ENCODE measurements at places on chromosomes 12 and 14.

GRCh38 chr14:30395065-30395464 is 163.9 kb upstream of the G2E3 start:
- DNase-seq = no peak

DNA sequence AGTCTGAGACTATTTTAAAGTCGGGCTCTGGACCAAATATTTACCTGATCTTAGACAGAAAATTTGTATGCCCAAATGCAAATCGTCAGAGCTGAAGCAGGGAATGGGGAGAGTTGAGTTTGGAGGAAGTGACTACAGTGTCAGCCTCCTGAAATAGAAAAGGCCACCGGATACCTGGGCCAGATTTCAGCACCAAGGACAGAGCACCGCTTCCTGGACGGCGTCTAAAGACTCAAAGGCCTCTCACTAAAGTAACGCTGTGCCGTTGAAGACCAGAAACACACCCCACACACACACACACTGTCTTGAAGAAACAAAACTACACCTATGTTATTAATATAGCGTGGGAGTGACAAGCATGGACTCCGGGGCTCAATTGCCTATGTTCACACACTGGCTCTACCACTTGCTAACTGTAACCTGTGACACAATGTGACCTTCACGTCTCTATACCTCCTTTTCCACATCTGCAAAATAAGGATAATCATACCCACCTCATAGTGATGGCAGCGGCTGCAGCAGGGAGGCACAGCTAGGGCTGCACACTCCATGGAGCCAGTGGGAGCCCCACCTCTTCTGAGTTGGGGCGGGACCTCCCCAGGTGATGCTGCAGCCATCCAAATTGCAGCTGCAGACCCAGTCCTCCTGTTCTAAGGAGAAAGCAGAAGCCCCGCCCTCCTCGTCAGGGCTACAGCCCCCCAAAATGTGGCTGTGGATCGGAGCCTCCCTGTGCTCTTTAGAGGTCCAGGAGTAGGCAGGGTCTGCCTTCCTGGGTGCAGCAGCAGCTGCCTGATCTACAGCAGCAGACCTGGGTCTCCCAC is 35.6 kb downstream of the KRT76 start:
- DNase-seq = no peak

DNA sequence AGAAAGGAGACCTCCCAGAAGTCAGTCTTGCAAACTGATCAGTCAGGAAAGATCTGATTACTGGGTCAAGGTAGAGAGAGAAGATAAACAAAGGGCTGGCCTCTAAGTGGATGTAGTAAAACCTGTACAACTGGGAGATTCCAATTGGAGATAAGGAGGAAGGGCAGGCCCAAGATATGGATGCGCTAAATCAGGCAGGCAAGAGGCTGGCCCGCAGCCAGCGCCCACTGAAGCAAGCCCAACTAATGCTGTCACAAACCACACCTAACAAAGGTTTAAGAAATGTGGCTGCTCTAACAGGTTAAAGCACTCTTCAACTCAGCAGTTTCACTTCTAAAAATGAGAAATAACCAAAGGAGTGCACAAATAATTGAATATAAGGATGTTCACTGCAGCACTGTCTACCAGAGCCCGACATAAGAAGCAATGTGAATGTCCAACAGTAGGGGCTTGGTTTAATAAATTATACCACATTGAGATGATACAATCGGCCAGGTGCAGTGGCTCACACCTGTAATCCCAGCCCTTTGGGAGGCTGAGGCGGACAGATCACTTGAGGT is 4.7 kb downstream of the GLTP start:
- DNase-seq = no peak

DNA sequence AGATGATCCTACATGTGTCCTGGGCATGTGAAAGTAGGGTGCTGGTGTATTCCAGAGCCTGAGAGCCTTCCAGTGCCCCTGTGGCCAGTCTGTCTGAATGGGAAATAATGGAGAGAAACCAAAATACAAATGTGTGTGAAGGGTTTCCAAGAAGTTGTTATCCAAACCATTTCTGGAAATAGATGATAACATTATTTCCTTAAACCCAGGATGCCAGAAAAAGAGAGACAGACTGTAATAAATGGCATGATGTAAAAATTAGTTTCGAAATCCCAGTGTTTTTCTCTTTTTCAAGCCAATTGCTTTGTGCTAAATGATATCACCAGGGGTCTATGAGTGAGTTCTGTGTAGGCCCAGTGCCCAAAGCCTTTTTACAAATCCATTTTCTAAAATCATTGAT is 175.3 kb downstream of the PHLDA1 start:
- DNase-seq = no peak

DNA sequence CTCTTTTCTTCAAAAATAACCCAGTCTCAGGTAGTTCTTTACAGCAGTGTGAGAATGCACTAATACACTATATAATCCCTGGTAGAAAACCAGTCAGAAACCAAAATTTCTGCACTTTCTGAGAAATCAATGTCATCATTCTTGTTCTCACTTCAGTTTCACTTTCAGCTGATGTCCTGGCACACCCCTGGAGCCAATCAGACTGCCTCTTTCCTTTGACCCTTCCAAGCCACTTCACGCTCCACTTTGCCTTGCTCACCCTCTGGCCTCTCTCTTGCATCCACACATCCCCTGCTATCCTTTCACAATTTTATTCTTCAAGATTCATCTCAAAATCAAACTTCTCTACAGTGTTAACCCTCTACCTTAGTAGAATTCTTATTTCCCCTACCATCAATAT is 181.1 kb downstream of the ASCL1 start:
- DNase-seq = no peak

GRCh38 chr14:97626088-97626487 is 828.9 kb downstream of the VRK1 start:
- DNase-seq = no peak

GRCh38 chr12:40832668-40833067 is 140.4 kb downstream of the CNTN1 start:
- DNase-seq = no peak

DNA sequence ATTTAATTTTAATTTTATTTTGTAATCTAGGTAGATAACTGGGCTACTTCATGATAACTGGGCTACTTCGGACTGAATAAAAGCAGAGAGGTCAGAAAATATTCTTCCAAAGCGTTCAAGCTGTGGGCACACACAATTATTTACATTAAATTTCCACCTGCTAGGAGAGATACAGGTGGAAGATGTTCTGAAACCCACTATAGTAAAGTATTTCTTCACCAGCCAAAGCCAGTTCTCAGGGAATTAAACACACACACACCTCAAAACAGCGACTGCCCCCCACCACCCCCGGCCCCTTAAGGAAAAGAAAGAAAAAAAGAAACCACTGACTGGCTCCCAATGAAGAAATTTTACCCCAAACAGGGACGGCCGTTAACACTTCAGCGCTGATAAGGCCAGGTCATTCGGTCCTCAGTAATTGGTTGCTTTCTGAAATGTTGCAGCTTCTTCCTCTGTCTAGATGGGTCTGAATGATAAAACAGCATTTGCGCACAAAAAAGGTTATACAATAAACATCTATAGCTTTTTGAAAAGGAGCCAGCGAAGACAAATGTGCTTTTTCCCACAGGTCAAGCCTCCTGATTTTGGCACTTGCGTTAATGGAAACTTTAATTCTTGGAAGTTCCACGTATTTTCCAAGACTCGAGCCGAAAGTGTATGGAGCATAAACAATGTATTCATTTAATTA is 771 bp upstream of the KCNJ8 start:
- no peak for DNase-seq

GRCh38 chr12:85527192-85527591 is 247.2 kb downstream of the ALX1 start:
- no peak for DNase-seq

DNA sequence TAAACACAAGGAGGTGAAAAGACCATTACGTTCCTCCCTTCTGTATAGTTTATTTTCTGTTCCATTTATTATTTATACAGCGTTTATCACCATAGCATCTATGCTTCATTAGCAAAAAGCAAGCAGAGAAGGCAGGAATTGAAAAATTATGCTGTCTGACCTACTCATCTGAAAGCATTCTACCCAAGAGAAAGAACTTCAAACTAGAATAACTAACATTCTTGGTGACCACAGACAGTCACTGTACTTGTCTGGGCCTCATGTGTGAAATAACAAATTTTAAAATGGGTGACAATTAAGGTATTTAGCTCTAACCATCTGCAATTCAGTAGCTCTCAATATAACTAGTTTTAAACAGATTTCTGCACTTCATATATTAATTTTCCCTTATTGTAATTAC is 29.3 kb upstream of the PDE3A start:
- no peak for DNase-seq

DNA sequence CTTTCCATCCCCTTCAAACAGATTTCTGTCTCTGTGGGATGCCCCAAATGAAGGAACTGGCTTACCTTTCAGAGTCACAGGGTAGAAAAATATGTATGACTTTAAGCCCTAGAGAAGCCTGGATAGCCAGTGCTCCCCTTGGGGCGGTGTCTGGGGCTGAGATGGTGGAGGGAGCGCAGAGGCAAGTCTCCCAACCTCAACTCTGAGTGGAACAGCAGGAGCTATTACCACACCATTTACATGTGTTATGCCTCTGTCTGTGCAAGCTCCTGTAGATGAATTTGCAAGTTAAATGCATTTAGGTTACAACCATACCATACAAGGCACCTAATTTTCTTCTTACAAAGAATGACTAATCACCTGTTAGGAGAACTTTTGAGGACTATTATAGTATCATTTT is 50.4 kb upstream of the CLMN start:
- DNase-seq = no peak

DNA sequence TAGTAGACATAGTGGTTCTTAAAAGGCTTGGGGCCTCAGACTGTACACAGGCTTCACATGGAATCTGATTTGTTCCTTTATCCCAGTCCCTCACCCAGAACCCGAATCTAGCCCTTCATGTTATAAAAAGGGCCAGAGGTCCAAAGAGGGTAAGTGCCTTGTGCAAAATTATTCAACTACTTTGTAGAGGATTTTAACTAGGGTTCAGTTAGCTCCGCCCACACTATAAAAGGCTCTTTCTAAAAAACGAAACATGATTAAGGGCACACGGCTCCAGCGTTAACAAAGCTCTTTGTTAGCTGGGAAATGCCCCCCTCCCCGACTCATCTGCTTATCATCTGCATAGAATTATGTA is 3.2 kb upstream of the SOCS2 start:
- no peak for DNase-seq

- no peak for DNase-seq
These were observed 133.9 kb upstream of the SCAF11 start for GRCh38 chr12:46124132-46124847.

DNA sequence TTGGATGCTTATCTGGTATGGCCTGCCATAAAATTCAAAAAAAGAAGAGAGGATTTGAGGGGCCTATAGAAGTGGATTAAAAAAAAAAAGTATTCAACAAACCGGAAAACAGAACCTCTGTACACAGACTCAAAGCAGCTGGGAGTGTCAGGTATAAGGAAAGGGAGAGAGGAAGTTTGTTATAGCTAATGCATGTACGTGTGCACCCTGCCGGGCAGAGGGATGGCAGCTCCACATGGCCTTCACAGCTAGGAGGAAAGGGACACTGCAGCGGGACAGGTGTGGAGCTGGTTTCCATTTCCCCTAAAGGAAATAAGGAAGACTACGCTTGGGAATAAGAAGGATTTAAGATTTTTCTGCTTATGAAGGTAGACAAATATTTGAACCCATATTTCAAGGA is 21.5 kb downstream of the SLC7A8 start:
- no peak for DNase-seq

- no peak for DNase-seq
These were observed 133.8 kb upstream of the MGAT4C start for GRCh38 chr12:86389949-86390348.

DNA sequence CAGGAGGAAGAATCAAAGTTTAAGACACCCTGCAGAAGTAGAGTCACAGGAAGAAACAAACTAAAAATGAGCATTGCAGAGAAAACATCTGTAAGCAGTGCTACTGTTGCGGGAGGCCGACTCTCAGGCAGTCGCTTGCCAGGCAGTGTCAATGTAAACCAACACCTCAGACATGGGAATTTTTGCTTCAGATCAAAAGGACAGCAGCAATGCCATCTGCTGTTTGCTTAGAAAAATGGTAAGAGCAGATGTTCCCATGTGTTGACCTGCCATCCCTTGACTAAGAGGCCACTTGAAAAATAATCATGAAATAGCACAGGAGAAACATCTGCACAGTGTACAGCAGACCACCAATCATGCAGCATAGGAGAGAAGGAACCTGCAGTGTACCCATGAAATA is 196.6 kb downstream of the SLC25A21 start:
- DNase-seq = no peak

DNA sequence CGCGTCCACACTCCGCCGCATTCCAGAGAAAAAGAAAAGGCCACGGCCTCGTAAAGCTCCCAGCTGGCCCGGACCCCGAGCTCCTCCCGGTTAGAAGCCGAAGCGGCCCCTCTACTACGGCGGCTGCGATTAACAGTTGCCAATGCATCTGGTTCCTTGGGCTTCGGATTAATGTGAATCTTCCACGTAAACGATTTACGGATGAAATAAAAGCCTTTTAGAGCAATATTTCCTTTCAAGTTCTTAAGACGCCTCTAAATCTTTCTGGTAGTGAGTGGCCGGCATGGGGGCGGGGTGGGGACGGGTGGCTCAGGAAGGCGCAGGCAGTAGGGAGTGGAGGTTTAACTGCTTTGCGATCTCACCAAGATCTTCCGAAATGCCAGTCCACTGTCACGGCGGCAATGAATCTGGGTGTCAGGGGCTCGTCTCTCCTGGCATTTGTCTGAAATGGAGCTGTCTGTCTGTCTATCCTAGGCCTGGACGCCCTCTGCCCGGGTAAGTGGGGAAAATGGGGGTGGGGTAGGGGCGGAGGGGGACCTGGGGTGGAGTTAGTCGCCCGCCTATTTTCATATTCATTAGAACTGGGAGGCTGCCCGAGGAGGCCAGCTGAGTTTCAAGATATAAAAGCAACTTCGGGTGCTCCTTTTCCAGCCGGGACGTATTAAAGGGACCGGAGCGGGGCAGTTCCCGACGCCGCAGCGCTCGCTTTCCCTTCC is 413 bp upstream of the ALX1 start:
- DNase-seq = no peak

- DNase-seq = no peak
These were observed 74.9 kb downstream of the PAWR start for GRCh38 chr12:79615596-79616560.

GRCh38 chr14:94115058-94115591 is 4.6 kb downstream of the IFI27 start:
- no peak for DNase-seq

GRCh38 chr14:90383731-90384542 is 12.9 kb upstream of the CALM1 start:
- peak; percentile 52 for DNase-seq

DNA sequence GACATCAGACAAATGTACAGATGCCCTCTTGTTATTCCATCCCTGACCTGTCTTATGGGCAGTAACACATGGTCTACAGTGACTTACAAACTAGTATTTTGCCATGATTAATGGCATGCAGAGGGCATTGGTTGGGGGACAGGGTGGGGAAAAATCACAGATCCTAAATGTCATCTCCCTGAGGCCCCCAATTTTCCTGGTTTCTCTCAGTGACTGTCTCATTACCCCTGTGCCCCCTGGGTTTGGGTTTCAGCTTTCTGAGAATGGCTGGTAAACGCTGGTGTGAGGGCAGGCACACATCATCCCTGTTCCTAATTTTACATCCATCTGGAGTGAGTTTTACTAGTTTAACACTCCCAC is 10.1 kb downstream of the KRT76 start:
- no peak for DNase-seq

- DNase-seq = no peak
These were observed 3.7 kb upstream of the NECAP1 start for GRCh38 chr12:8078398-8078797.

- no peak for DNase-seq
These were observed 11.5 kb upstream of the PCED1B start for GRCh38 chr12:47067771-47068431.

GRCh38 chr12:80187660-80188090 is 88.3 kb downstream of the OTOGL start:
- DNase-seq = peak; percentile 20

- DNase-seq = no peak
These were observed 37.0 kb downstream of the ANAPC7 start for GRCh38 chr12:110366321-110367142.
